ENCODE measurements at places on chromosomes 6 and 20.

- DNase-seq, result peak; percentile 37
These were observed 675 bp upstream of the TRERF1 start for GRCh38 chr6:42452171-42453030.

DNA sequence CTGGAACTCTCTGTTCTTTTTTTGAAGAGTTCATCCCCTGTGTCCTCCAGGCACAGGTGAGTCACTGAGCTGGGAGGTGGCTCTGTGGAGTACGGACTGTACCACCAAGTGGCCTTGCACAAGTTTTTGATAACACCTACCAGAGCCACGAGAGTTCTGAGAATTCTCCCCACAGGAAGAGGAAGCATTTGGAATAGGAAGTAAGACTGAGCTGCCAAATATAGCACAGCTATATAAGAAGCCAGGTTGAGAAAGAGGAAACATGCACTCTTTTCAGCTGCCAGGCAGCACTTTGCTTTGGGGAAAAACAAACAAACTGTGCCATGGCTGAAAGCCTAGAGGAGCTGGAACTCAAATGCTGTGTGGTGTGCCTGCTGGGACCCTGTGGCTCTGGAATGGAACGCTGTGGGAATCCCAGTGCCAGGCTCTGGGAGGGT is 70.8 kb upstream of the RIPOR2 start:
- peak; percentile 57 for DNase-seq

DNA sequence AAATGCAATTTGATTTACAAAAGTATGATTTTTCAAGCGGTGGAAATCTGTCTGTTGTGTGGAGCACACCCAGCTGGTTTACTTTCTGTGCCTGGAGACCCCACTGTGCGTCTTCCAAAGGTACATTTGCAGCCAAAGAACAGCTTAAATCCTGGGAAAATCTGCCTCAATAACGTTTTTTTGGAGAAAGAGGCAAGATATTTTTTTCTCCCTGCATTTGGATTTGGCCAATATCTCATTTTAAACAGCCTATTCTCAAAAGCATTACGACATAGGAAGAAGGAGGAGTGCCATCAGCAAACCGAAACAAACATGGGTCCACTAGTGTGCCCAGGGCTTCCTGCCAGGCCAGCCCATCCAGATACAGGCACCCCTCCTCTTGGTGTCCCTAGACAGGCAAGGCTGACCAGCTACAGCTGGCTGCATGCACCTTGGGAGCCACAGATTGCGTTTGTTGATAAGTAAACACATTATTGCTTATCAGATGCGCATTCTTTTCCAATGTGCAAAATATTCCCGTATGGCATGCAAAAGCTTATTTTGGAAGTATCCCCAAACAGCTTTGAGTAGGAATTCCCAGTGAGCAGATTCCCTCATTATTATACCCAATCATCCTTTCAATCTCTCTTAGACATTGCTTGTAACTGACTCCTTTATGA is 184.5 kb upstream of the MARCKS start:
- DNase-seq, result no peak

DNA sequence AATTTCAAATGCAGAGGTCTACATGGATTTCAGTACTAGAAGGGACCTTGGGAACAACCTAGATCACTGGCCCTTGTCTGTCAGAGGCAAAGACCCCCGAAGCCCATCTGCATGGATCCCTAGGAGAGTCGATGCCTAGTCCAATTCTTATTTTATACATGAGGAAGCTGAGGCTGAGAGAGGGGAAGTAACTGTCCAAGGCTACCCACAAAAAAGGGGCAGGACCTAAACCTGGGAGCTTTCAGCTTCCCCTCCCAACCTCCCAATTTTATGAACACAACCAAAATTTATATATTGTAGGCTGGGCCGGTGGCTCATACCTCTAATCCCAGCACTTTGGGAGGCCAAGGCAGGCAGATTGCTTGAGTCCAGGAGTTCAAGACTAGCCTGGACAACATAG is 73.2 kb downstream of the TRERF1 start:
- no peak for DNase-seq

DNA sequence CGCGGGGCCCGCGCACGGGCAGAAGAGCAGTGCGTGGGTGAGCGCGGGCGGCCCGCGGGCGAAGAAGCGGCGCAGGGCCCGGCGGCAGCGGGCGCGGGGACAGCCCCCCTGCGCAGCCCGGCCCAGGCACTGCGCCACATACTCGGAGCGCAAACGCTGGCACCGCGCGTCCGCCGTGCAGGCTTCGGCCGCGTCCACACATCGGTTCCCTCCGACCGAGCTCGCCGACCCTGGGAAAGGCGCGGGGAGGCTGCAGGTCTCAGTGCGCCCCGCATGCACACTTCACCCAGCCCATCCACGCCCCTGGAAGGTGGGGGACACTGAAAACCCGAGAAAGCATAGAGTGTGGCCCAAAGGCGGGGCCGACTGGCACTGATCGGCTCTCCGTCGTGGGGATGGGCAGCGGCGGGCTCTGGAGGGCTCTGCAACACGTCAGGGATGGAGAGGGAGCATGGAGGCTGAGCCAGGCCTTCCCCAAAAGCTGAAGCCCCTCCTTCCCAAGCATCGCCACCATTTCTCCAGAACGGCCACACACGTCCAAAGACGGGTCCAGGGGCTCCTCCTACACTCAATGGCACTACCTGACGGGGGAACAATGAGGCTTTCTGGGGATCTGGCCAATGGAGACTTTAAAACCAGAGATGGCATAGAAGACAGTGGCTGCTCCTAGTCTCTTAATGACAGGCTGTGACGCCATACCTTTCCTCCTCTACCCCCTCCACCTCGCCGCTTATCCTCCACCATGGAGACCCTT is 2.0 kb downstream of the GFRA4 start:
- no peak for DNase-seq

DNA sequence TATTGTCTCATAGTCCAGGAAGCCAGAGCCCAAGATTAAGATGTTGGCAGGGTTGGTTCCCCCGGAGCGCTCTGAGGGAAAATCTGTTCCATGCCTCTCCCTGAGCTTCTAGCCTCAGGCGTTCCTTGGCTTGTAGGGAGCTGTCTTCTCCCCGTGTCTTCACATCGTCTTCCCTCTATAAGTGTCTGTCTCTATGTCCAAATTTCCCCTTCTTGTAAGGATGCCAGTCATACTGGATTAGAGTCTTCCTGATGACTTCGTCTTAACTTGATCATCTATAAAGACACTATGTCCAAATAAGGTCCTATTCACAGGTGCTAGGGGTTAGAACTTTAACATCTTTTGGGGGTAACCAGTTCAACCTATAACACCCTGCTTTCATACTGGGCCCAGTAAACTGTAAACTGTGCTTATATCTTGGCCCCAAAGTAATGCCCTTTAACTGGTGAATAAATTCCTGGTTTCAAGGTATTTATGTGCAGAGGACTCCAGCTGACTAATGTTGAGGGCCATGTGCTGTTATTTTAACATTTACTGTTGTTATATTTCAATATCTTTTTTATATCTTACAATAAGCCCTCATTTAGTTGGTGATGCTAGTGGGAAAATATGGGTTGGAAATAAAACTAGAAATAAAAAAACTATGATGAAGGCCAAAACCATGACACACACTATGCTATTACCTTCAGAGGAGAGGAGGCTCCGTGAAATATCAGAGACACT is 101.7 kb upstream of the IYD start:
- DNase-seq, result no peak

DNA sequence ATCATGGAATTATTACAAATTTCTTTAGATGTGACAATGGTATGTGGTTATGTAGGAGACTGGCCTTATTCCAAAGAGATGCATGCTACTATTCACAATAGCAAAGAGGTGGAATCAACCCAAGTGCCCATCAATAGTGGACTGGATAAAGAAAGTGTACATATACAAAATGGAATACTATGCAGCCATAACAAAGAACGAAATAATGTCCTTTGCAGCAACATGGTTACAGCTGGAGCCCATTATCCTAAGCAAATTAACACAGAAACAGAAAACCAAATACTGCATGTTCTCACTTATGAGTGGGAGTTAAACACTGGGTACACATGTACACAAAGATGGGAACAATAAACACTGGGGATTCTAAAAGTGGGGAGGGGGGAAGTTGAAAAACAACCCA is 69.7 kb downstream of the NUDT3 start:
- no peak for DNase-seq

DNA sequence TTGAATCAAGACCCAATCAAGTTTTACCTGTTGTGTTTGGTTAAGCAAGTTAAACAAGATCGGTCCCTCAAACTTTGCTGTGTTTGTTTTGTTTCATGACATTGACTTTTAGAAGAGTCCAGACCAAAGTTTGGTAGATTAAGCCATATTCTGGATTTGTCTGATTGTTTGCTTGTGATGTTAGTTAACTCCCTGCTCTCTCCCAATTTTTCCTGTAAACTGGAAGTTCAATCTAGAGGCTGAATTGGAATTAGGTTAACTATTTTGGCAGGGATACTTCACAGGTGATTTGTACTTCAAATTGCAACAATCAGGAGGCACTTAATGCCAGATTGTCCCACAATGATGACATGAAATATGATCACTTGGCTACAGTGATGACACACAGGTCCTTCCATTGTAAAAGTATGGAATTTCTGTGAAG is 13.6 kb upstream of the SH3BGRL2 start:
- DNase-seq, result no peak

- DNase-seq, result no peak
These were observed 265.9 kb downstream of the DLL1 start for GRCh38 chr6:170024940-170025339.

DNA sequence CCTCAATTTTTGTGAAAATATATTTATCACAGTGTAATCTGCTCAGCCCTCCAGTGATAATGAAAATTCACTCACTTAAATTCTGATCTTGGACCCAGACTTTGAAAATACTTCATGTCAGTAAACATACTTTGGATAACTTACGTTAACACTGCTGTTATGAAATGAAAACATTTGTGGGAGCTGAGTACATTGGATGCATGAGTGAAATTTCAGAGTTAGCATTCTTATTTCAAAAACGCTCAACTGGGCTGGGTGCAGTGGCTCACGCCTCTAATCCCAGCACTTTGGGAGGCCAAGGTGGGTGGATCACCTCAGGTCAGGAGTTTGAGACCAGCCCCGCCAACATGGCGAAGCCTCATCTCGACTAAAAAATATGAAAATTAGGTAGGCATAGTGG is 196.4 kb downstream of the UTRN start:
- DNase-seq, result no peak

- no peak for DNase-seq
These were observed 42.0 kb downstream of the MAPK14 start for GRCh38 chr6:36069573-36069972.

DNA sequence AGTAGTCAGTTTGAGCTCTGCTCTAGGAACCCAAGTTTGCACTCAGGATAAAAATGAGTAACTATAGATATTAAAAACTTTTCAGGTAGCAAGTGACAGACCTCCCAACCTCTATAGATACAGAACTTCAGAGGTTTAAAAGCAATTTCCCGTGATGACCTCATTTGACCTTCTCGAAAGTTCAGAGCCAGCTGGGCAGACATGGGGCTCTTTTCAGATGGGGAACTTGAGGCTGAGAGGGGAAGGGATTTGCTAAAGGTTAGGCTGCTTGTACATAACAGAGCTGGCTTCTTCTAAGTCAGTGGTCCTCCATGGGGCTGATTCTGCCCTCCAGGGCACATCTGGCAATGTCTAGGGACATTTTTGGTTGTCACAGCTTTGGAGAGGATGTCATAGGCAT is 58.8 kb upstream of the ZNF831 start:
- no peak for DNase-seq

GRCh38 chr20:64105846-64106434 is 1.4 kb downstream of the NPBWR2 start:
- DNase-seq, result no peak

DNA sequence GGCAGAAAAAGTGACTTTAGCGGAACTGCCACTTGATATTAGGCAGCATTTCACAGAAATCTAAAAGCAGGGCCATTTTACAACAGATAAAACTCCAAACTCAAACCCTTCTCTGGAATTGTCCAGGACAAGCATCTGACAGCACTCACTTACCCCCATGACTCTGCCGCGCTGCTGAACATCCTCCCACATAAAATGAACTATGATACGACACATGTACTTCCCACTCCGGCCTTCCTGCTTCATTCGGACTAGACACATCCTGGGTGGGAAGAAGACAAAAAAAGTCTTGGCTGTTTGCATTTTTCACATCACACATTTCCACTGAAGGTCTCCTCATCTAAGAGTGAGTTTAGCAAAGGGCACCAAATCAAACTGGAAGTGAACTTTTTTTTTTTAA is 54.8 kb upstream of the FAM83C start:
- no peak for DNase-seq

DNA sequence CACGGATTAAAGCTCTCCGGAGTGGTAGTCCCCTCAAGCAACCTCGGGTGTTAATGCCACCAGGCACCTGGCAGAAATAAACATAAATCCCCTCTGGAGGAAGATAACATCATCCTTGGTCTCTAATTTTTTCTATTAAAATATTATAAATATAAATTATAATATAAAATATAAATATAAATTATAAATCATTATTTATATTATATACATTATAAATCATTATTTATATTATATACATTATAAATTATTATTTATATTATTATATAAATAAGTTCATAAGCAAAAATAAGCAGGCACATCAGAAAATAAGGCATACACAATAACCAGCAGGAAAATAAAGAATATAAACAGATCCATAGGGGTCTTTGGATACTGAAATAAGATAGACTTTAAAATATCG is 39.2 kb downstream of the GABRR2 start:
- DNase-seq, result no peak

- no peak for DNase-seq
These were observed 10.2 kb upstream of the FOXC1 start for GRCh38 chr6:1599469-1599868.

DNA sequence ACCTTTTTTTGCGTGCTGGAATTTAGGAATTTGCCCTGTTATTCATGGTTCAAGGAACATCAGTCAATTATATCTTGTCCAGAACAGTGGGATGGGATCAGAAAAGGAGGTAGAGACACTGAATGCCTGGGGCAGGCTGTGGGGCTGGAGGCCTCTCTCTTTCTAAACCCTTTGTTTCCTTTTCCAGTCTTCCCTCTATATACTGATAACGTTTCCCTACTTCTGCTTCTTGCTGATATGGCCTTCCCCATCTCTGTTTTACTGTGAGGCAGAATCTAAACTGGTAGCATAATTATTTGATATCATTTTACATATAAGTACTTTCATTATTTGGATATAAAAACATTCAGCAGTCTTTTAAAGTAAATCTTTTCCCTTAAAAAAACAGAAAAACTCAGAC is 67.5 kb downstream of the DNAH8 start:
- DNase-seq, result no peak

DNA sequence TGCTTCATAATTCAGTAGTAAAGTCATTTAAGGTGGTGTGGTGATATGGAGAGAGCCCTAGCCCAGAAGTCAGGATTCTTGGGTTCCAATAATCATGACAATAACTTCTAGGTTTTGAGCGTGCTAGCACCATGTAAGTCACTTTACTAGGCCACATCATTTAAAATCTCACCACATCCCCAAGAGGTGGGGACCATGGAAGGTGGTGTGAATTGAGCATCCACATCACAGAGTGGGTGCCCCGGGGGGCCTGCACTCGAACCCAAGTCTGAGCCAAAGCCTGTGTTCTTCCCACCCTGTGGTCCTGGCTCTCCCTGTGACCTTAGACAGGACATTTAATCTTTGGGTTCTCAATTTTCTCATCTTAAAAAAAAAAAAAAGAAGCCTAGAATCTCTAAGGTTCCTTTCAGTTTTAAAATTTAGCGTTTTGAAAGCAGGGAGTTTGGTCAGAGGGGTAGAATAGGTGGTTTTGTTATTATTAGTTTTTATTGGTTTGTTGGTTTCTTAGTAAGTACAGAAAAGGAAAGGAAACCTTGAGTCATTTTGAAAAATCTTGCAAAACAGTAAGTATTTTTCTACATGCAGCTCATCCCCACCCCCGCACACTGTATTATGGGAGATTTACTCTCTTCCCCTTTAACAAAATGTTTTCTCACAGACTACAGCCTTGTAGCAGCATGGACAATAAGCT is 26.4 kb downstream of the ARMC2 start:
- DNase-seq, result peak; percentile 41

- peak; percentile 33 for DNase-seq
These were observed 12.1 kb downstream of the FOXS1 start for GRCh38 chr20:31833130-31833930.
